Fibroblast of villous mesenchyme (primary cell): ENCODE measurements at places on chromosomes 2 and 18. TPM values are rescaled to one million over a fixed set of nuclear protein-coding genes. Genes with fewer than 3 reads are reported as not detected.

STPG4 gene
- 0.64 and 2.2 TPM in 2 replicates for total RNA-seq

COL4A3 gene
- under 0.01 TPM in 2 replicates for total RNA-seq

GALNT13 gene
- 1.7 and 1.9 TPM in 2 replicates for total RNA-seq

RAB12 gene
- 49.6 and 64.8 TPM in 2 replicates for total RNA-seq

AQP12B gene
- not detected in 2 replicates for total RNA-seq
